Activated CD8-positive, alpha-beta memory T cell treated with anti-CD3 and anti-CD28 coated beads, Interleukin-2, amount 50 U/mL, for 4 hours (primary cell): ENCODE measurements at places on chromosomes 3 and 15.

DNA sequence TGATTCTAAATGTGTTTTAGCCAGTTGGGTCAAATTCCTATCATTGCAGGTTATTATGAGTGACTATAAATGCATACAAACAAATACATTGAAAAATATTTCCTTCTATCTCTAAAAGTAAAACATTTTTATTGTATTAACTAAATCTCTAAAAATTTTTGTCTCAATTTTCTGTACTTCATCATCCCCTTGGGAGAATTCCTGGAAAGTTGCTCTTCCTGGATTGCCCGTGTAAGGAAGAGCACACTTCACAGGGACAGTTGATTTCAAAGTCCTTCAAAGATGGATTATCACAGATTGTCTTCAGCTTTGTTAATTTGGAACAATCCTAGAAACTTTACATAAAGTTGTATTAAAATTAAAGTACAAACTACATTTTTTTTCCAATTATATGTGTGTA, 595.6 kb downstream of the ROBO1 start:
- no peak for DNase-seq

GRCh38 chr3:190721330-190721729, 141.2 kb downstream of the GMNC start:
- no peak for DNase-seq

DNA sequence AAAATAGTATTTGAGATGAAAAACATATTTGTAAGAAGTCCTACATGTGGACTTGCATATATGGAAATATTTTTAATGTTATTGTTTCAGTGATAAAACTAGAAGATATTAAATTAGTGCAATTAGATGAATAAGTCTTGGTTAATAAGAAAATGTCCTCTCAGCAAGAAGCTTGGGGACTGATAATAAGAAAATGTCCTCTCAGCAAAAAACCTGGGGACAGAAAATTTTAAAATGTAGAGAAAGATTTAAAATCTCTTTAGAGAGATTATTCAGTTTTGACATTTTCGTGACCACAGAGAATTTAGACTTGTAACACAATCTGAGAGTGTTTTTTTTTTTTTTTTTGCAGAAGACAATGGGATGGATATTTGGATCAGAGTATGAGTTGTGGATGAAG, 156.0 kb downstream of the ISL2 start:
- DNase-seq: no peak

DNA sequence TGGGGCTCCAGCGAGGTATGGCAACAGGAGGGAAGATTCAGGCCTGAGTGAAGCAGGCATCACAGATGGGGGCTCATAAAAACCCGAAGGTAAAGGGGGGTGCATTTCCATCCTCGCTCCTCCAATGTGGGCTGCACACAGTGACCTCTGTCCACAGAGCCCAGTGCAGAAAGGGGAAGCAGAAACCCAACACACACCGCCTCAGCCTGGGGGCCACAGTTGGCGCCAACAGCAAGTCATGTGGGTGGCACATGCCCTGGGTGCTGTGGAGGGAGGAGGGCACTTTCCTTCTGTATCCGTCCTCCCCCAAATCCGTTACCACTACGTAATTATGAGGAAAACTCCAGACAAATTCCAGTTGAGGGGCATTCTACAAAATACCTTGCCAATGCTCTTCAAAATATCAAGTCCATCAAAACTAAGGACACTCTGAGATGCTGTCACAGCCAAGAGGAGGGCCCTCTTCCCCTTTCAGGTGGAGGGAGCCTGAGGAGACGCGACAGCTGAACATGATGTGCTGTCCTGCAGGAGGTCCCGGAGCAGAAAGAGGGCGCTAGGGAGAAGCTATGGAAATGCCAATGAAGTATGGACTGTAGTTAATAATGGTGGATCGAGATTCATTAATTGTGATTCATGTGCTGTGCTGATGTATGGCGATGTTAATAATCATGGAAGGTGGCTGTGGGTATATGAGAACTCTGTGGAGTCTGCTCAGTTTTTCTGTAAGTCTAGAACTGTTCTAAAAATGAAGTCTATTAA, 16.4 kb downstream of the APBA2 start:
- no peak for DNase-seq

GRCh38 chr3:49248840-49249227, 28.2 kb downstream of the C3orf62 start:
- no peak for DNase-seq

DNA sequence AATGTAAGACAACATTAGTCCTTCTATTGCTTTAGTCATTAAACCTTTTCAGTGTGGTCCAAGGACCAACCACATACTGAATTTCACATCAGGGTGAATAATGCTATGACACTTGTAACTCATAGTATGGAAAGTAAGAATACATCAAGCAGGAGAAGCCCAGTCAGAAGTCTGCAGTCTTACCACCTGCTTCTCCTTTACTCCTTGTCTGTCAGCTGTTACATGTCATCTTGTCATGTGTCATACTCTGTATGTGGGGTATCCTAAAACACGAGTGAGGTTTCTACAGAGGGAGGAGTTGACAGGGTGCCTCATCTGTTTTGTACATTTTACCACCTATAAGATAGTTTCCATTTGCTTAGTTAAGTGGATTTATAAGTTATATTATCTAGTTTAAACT, 32.8 kb upstream of the EID1 start:
- DNase-seq: no peak

DNA sequence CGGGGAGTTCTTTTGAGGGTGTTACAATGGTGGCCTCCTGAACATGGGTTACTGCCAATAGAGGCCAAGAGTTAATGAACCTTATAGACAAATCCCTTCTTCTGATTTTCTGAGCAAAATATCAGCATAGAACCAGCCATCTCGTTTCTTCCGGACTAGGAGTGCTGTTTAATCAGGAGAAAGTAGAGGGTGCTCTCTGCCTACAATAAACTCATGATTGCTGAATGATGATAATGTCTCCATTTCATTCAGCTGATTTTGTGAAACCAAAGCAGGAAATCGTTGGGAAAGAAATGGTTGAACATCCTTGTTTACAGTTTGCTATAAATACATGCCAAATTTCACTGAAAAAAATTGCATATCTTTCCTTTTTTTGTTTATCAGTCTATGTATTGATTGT, 142.8 kb upstream of the PLSCR5 start:
- DNase-seq: no peak

DNA sequence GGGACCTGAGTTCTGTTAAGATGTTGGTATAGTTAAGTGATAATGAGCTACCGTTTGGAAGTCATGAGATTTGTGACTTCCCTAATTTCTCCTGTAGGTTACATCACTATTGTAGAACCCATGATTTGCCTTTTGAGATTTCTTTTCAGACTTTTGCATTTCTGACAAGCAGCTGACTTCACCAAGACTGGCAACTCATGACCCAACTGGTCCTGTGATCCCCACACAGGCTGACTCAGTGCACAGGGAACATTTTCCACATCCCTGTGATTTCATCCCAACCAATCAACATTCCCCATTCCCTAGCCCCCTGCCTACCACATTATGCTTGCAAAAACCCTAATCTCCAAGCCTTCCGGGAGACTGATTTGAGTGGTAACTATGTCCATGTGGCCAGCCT, 242.1 kb upstream of the PDZRN3 start:
- no peak for DNase-seq

- no peak for DNase-seq
These were observed 3.6 kb upstream of the COL6A5 start for GRCh38 chr3:130341882-130342281.

DNA sequence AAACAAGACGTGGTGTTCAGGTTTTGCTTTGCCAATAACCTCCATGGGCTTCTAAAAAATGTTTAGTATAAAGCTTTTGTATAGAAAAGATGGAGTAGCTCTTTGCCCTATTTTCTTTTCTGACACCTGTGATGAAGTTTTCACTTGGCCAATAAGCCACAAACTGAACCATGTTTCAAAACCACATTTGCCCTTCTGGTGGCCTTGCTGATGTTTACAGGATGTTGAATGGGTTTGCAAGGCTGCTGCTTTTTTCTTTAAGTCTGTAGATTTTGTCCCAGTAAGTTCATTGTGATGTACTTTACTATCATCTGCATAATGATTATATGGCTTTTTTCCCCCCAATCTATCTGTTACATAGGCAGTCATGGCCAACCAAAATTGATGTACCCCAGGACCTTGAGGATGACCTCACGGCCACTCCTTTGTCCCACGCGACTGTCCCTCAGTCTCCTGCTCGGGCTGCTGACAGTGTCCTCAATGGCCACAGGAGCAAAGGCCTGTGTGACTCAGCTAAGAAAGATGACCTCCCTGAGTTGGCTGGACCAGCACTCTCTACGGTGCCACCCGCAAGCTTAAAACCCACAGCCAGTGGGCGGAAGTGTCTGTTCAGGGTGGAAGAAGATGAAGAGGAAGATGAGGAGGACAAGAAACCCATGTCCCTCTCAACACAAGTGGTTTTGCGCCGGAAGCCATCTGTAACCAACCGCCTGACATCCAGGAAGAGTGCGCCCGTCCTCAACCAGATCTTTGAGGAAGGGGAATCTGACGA, 60.8 kb downstream of the SNRK start:
- no peak for DNase-seq

- no peak for DNase-seq
These were observed 269.0 kb upstream of the ST8SIA2 start for GRCh38 chr15:92124657-92125010.

DNA sequence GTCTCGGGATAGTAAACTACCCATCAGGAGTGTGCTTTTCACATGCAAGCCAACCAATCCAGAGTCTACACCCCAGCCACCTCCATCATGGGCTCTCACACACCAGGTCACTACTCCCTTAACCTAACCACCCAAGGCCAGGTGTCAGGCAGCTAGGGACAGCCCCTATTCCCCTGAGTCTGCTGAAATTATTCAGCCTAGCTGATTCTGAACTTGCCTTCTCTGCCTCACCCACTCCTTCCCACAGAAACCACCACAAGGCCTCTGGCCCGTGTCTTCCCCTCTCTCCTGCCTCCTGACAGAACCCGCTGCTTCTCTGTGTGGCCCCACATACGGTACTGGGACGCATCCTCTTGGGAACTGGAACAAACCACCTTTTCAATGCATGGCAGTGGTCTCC, 82.1 kb downstream of the PCSK6 start:
- DNase-seq: no peak

DNA sequence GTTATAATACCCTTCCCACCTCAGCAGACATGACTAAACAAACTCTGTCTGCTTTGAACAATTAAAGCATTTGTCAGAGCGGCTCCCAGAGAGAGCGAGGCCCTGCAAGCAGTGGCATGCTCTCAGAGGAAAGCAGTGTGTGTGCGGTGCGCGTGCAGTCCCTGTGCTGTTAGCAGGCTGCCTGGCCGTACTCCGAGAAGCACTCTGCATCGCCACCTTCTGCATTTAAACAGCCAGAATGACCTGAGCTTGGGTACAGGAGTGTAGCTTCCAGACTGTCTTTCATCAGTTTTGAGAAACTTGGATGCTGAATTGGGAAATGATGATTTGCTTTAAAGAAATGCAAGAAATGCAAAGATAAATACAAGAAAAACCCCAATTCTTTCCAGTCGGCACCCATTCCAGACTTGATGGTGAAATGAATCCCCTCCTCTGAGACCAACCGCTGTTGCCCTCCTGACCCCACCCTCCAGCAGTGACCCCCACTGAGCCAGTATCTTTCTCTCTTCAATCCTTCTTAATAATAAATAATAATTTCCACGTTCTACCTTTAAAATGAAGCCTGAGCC, 113.5 kb downstream of the VGLL4 start:
- no peak for DNase-seq

DNA sequence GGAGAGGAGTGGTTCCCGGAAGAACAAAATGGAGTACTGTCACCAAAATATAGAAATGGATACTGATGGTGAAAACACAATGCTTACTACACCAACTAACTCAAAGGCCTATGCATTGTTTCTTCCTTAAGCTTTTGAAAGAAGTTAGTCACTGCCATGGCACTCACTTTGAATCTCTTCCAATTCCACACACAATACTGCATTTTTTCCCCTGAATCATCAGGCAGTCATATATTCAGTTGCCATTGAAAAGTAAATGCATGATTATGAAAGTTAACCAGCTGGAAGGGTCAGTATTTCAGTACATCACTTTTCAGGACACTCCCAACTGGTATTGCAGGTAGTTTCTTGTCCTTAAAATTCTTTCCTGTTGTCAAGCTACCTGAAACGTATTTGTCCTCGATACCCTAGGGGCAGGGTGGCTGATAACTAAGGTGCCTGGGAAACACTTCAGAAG, 9.0 kb upstream of the LRRFIP2 start:
- DNase-seq: no peak

GRCh38 chr3:101131767-101132166, 138.5 kb upstream of the ABI3BP start:
- no peak for DNase-seq

GRCh38 chr15:99343208-99343607, 91.9 kb downstream of the LRRC28 start:
- DNase-seq: no peak

- no peak for DNase-seq
These were observed 10.1 kb downstream of the SLC51B start for GRCh38 chr15:65055201-65055870.

DNA sequence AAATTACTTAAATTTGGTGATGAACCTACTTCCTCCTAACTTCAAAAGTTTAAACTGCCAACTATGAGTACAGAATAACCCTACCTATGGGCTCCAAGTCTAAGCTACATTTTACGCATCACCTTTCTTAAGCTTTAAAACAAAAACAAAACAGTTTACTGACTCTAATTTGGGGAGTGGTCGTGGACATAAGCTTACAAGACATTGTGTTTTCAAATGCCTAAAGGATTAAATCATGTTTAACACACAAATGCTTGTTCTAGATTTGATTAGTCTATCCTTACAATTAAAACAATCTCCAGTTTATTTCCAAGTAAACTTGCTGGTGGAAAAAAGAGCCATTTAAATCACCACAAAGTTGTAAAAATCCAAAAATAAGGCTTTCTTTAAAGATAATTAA, 62.2 kb downstream of the UACA start:
- DNase-seq: no peak

DNA sequence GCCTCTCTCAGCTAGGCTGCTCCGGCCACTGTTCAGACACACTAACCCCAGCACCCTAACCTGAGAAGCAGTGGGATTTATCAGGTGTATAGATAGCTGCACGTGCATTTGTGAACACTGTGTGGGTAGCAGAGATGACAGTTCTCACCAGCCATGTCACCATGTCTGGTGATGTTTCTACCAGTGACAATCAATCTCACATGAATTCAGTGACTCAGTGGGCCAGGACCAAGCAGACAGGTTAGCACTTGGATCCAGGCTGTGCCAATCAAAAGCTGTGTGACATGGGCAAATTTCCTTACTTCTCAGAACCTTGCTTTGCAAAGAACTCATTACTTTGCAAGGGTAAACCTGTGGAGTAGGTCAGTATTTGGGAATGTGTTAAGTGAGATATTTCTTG, 65.3 kb upstream of the GATM start:
- no peak for DNase-seq

- DNase-seq: no peak
These were observed 95.0 kb upstream of the CCDC80 start for GRCh38 chr3:112735926-112736325.

GRCh38 chr3:24401090-24401810, 93.4 kb downstream of the THRB start:
- no peak for DNase-seq

DNA sequence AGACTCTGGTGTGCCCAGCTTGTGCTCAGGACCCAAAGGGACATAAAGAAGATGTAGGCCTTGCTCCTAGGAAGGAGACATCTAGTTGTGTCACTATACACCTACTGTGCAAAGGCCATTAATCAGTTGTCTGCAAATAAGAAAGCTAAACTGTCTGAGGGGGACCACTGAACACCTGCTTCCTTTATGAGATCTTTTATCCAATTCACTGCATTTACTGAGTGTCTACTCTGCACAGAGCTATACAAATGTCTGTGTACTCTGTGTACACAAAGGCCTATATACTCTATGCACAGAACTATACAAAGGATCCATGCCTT, 124.8 kb downstream of the CTNNB1 start:
- no peak for DNase-seq

GRCh38 chr3:47476330-47476626, 537 bp upstream of the SCAP start:
- no peak for DNase-seq
